Fibroblast of skin of abdomen (primary cell): ENCODE measurements at places on chromosomes 2 and 18.
A peak's percentile ranks its signal among the peaks of the same experiment; 100 is the strongest.

DNA sequence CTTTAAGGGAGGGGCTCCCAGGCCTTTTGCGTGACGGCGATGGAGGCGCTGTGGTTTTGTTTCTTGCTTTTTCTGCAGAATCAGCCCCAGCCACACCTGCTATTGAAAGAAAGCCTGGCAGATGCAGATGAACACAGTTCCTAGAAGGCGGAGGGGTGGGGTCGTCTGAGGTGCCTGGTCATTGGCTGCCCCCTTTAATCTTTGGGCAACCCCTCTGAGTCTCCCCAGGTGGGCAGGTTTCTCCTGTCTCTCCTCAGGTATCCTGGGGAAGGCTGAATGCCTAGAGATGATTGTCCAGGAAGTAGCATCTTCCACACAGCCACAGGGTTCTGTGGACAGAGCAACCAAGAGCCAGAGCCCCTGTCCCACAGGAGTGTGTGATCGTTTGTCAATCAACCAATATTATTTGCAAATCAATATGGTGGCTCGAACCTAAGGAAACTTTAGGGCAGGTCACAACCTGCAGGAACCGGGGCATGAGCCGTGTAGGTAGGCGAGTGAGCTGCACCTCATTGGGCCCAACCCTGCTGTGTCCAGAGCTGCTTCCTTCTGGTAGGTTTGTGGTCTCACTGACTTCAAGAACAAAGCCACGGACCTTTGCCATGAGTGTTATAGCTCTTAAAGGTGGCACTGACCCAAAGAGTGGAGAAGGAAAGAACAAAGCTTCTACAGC lies 104.3 kb downstream of the NDUFA10 start:
- no peak for DNase-seq

DNA sequence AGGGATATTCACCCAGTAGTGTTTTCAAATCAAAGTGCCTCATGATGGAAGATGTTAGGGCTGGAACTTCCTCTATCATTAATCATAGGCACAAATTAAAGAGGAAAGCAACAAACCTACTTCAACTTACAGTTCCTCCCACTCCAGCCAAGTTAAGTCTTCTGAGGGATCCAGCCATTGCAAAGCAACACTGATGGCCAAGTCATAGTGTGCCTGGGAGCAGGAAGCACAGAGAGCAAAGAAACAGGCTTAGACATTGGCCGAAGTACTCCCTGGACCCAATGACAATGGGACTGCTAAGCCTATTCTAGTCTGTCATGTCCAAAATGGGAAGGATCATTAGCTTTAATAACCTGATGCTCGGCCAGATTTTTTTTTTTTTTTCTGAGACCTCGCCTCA lies 7.0 kb downstream of the C2orf80 start:
- DNase-seq: no peak

GRCh38 chr2:96097441-96097840 lies 18.9 kb downstream of the ADRA2B start:
- DNase-seq: no peak

GRCh38 chr2:383888-384287 lies 96.0 kb upstream of the ALKAL2 start:
- no peak for DNase-seq

GRCh38 chr2:132593171-132593570 lies 76.8 kb downstream of the LYPD1 start:
- peak; percentile 10 for DNase-seq

DNA sequence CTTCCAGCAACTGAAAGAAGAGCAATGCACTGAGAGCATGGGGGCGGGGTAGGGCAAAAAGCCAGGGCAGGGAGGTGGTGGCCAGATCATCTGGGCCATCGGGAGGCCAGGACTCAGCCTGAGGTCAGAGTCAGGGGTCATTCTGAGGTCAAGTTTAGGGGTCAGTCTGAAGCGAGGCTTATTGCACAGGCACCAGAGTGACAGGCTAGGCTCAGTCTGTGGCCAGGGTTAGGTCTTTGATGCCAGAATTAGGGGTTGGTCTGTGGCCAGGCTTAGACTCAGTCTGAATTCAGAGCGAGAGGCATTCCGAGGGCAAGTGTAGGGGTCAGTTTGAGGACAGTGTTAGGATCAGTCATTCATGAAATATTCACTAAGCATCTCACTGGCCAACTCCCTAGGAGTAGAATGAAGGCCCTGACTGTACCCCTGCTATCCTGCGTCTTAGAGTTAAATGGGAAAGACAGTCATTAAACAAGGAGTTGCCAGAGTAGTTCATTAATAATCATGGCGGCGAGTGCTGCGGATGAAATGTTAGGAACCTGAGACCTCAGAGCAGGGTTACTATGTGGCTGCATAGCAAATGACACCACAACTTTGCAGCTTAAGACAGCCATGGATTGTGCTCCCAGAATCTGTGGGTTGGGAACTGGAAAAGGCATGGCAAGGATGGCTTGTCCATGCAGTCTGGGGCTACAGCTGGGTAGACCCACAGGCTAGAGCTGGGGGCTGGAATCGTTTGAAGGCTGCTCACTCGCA lies 198.7 kb downstream of the CYP26B1 start:
- DNase-seq: peak; percentile 65

- DNase-seq: no peak
Measured at GRCh38 chr18:23336101-23336500, 117.0 kb upstream of the RIOK3 start.
